H1 (cell line): ENCODE measurements at places on chromosomes 7 and 10. TPM values are rescaled to one million over a fixed set of nuclear protein-coding genes. Genes with fewer than 3 reads are reported as not detected.
A peak's percentile ranks its signal among the peaks of the same experiment; 100 is the strongest.

Gene PTPN12
- total RNA-seq, result 111 and 132 TPM in 2 replicates

Gene MSMB
- total RNA-seq, result not detected in 2 replicates

Gene CHST3
- total RNA-seq, result 5.7 and 5.8 TPM in 2 replicates

Gene C7orf25
- total RNA-seq, result 2.6 and 4.5 TPM in 2 replicates

Gene NAT16
- 0.84 and 1.0 TPM in 2 replicates for total RNA-seq

Gene GIMAP8
- total RNA-seq, result not detected in 2 replicates

GRCh38 chr10:132884691-132885271, 57.6 kb downstream of the CFAP46 start:
- no peak for DNase-seq
- peaks cover 6% of the 10 kb centered on the region for H3K4me1 ChIP-seq
- H3K36me3 ChIP-seq, result no peaks in the 10 kb centered on the region
- H3K27ac ChIP-seq, result no peak overlapping the region

GRCh38 chr7:106126170-106126938, 14.2 kb upstream of the SYPL1 start:
- H3K27ac ChIP-seq, result no peak overlapping the region
- no peaks in the 10 kb centered on the region for H3K27me3 ChIP-seq
- H3K4me3 ChIP-seq, result no peak overlapping the region
- H3K36me3 ChIP-seq, result no peaks in the 10 kb centered on the region
- H3K4me1 ChIP-seq, result no peaks in the 10 kb centered on the region

DNA sequence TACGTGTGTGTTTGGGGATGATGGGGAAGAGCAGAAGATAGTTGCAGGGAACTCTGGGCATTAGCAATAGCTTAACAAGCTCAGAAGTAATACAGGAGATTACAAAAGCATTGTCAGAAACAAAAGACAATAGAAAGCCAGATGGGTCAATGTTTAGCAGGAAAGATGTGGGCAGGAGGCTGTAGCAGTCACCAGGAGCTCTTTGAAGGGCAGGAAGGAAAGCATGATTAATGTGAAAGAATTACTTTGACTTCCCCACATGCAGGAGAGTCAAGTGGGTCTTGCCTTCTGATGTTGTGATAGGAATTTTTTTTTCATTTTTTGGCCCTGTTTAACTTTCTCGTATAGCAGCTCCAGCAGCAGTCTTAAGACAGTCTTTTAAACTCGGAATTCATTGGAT, 6.0 kb upstream of the SMNDC1 start:
- no peak overlapping the region for H3K27ac ChIP-seq
- no peaks in the 10 kb centered on the region for H3K36me3 ChIP-seq
- DNase-seq, result no peak
- no peaks in the 10 kb centered on the region for H3K4me1 ChIP-seq

DNA sequence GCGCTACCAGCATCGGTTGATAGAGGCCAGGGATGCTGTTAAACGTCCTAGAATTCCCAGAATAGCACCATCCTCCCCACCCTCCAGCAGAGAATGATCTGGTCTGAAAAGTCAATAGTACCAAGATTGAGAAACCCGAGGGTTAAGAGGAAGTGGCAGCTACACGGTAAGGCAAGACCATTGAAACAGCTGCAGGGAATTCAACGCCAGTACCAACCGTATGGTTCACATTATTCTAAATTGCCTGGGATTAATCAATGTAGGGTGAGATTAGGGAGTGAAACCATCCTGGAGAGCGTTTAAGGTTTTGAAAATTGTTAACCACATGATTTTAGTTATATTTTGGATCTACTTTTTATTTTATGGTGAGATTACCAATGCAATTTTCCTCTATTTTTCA, 352.2 kb downstream of the PRPF18 start:
- H3K27ac ChIP-seq, result no peak overlapping the region
- DNase-seq, result no peak
- no peaks in the 10 kb centered on the region for H3K27me3 ChIP-seq

DNA sequence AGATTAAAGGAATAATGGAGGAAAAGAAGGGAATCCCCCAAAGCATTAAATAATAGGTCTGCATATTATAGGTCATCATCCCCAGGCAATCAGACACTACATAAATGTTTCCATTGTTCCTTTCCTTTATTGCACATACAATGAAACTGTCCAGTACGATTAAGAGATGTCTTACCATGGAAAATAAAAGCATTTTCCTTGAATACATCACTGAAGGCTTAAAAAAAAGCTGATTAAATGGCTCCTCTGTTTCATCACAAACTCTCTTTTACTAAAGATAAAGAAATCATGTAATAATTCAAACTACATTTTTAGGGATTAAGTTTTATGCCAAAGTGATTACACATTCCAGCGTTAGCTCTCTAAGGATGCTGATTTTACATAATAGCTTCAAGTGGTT, 316.0 kb downstream of the AGMO start:
- no peaks in the 10 kb centered on the region for H3K4me1 ChIP-seq
- DNase-seq, result no peak
- no peaks in the 10 kb centered on the region for H3K36me3 ChIP-seq
- H3K27ac ChIP-seq, result no peak overlapping the region
- H3K27me3 ChIP-seq, result no peaks in the 10 kb centered on the region

- no peak overlapping the region for H3K27ac ChIP-seq
- no peaks in the 10 kb centered on the region for H3K36me3 ChIP-seq
- H3K4me1 ChIP-seq, result peaks cover 5% of the 10 kb centered on the region
- peak; percentile 53 for DNase-seq
Observed at GRCh38 chr10:60299961-60300883, 89.5 kb downstream of the ANK3 start.

DNA sequence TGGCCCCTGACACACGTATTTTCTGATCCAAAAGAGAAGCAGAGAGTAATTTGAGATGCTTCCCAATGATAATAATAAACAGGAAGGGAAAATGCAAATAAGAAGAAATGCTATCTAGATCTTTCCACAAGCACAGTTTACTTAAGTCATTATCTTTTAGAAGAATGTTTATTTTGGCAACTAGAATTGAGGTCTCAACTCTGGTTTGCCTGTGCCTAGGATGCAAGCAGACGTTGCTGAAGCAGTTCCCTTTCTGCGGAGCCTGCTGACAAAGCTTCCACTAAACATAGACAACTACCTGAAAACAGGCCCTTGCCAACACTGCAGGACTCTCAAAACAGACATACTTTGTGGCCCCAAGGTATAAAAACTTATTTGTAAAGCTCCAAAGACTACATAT, 315.8 kb upstream of the POM121L12 start:
- DNase-seq, result no peak
- no peaks in the 10 kb centered on the region for H3K36me3 ChIP-seq
- peaks cover 1% of the 10 kb centered on the region for H3K27me3 ChIP-seq
- no peaks in the 10 kb centered on the region for H3K4me1 ChIP-seq
- no peak overlapping the region for H3K4me3 ChIP-seq
- no peak overlapping the region for H3K27ac ChIP-seq

- DNase-seq, result no peak
- H3K4me3 ChIP-seq, result no peak overlapping the region
- H3K36me3 ChIP-seq, result no peaks in the 10 kb centered on the region
- no peaks in the 10 kb centered on the region for H3K4me1 ChIP-seq
- H3K27ac ChIP-seq, result no peak overlapping the region
- no peaks in the 10 kb centered on the region for H3K27me3 ChIP-seq
Observed at GRCh38 chr10:6310977-6311376, 108.2 kb downstream of the PFKFB3 start.

DNA sequence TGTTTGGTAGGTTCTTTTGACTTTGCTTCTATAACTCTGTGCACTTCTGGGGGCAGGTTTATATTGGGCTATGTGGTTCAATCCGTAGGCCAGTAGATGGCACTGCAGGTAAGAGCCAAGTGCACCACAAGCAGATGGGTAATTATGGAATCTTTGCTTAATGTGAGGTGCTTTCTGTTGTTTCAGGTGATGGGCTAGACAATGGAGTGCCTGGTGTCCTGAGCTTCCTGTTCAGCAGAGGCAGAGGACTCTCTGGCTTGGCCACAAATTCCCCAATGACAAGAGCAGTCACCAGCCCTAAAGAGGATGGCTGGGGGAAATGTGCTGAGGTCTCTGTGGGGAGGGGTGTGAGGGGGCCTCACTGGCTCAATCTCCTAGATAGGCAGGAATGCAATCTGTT, 455.0 kb downstream of the CCSER2 start:
- H3K27me3 ChIP-seq, result no peaks in the 10 kb centered on the region
- H3K4me3 ChIP-seq, result no peak overlapping the region
- no peak overlapping the region for H3K27ac ChIP-seq
- DNase-seq, result no peak
- no peaks in the 10 kb centered on the region for H3K36me3 ChIP-seq

DNA sequence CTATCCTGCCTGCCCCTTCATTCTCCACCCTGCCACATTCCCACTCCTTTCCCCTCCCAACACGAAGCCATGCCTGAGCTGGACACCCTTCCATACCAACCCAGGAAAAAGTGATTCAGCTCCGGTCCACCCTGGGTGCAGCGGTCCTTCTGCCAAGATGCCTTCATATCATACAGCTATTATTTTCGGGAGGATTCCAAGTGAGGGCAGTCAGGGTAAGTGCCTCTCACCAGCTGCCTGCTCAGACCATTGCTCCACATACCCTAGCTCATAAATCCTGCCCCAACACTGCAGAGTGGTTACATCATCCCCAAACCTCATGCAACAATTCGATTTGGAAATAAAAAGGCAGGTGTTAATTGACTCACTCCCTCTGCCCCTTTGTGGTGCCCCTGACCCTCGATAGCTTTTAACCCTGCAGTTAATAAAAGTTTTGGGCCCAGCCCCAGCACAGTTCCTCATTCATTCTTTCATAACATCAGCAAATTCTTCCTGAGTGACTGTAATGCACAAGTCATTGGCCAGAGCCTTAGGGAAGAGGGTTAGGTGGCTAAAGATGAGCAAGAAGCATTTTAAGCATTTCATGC, 42.6 kb downstream of the ZNF503 start:
- H3K27me3 ChIP-seq, result no peaks in the 10 kb centered on the region
- no peak overlapping the region for H3K4me3 ChIP-seq
- no peaks in the 10 kb centered on the region for H3K36me3 ChIP-seq
- no peak overlapping the region for H3K27ac ChIP-seq

DNA sequence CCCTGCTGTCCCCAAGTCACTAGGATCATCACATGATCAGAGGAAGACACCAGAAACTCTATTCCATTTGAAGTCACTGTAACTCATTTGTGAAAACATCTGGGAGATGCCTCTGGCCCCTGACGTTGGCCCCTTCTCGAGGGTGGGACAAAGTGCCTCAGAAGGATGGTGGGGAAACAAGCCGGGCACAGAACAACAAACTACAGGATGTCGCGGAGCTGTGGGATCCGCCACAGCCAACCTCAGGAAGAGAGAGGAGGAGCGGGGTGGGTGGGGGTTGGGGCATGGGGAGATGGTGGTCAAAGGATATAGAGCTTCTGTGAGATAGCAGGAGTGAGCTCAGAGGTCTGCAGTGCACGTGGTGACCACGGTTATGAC, 265.6 kb upstream of the TCERG1L start:
- DNase-seq, result no peak
- H3K4me1 ChIP-seq, result no peaks in the 10 kb centered on the region
- no peaks in the 10 kb centered on the region for H3K27me3 ChIP-seq
- H3K36me3 ChIP-seq, result no peaks in the 10 kb centered on the region
